M059J (cell line): ENCODE measurements at places on chromosomes 6 and 20.

DNA sequence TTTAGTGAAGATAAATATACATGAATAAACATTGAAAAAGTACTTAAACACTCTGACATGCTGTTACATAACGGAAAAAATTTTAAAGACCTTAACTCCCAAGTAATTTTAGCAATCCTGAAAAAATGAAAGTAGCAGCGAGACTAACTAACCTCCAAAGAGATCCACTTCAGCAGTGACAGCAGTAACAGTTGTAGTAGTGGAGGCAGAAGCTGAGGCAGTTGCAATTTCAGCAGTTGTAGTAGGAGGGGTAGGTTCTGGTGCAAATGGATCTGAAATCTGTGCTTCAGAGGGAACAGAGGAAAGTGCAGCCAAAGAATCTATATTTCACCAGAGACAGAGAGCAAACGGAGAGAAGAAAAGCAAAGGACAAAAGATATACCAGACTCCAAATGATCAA, 88.8 kb downstream of the PRSS35 start:
- no peak for DNase-seq

- DNase-seq, result peak; percentile 100
Observed at GRCh38 chr6:79544939-79545450, 7.8 kb upstream of the LCA5 start.

GRCh38 chr6:33621711-33622388, 728 bp downstream of the ITPR3 start:
- DNase-seq, result peak; percentile 71

DNA sequence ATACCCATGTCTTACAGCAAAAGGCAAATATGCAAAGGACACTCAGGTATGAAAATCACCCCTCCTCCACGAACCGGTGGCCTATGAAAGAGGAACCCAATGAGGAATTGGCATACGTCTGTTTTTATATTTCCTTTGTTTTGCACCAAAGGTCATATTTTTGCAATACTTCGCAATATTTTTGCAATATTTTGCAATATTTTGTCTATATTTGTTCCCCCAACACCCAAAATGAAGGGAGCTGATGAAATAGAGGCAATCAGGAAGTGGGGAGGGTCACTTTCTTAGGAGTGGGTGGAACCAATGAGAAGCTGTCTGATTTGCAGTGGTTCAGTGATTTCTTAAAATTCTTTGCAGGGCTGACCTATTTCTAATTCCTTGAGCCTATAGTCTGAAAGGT, 296.8 kb upstream of the TSHZ2 start:
- no peak for DNase-seq

GRCh38 chr6:36907781-36908180, 22.0 kb downstream of the C6orf89 start:
- DNase-seq, result peak; percentile 98

DNA sequence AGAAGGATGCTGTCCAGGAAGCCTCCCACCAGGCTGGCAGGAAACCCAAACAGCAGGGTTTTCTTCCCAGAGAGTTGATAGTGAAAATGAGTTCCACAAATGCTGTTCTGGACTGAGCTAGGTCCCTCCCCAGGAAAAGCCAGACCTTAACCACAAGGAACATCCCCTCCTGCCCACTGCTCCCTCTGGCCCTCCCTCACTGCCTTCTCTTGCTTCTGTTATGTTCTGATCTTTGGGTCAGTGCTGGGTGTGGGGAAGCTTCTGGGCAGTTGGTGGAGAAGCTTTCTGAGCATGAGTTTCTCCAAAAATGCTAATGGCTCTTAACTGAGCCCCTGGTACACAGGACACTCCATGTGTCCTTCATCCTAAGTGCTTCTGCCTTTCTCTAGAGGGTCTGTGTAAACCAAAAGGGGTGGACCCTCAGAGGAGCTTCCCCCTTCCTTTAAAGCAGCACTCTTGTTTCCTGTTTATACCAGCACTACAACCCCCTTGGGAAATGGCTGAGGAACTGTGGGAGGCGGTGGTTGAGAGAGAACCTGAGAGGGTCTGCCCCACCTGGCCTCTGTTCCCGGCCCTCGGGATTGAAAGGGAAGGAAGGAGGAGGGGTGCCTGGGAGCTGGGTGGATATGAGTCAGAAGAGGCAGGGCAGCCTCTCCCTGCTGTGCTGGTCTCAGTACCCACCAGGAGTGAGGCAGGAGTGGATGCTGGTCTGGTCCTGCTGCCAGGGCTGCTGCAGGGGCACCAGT, 42.0 kb downstream of the CDS2 start:
- peak; percentile 72 for DNase-seq

DNA sequence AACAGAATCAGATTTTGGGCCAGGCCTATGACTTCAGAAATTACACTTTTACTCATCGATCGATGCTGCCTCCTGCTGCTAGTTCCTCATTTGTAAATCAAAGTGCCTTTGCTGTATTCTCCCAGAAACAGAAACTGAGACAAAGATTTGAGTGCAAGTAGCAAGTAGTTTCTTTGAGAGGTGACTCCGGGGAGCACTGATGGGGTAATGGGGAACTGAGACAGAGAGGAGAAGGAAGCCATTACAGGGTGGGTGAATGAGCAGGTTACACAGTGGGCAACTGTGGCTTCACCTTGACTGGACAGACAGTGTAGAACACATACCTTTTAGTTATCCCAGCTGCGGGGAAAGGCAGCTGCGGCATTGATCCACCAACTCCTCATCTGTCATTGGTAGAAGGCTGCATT, 9.7 kb upstream of the CD40 start:
- no peak for DNase-seq

DNA sequence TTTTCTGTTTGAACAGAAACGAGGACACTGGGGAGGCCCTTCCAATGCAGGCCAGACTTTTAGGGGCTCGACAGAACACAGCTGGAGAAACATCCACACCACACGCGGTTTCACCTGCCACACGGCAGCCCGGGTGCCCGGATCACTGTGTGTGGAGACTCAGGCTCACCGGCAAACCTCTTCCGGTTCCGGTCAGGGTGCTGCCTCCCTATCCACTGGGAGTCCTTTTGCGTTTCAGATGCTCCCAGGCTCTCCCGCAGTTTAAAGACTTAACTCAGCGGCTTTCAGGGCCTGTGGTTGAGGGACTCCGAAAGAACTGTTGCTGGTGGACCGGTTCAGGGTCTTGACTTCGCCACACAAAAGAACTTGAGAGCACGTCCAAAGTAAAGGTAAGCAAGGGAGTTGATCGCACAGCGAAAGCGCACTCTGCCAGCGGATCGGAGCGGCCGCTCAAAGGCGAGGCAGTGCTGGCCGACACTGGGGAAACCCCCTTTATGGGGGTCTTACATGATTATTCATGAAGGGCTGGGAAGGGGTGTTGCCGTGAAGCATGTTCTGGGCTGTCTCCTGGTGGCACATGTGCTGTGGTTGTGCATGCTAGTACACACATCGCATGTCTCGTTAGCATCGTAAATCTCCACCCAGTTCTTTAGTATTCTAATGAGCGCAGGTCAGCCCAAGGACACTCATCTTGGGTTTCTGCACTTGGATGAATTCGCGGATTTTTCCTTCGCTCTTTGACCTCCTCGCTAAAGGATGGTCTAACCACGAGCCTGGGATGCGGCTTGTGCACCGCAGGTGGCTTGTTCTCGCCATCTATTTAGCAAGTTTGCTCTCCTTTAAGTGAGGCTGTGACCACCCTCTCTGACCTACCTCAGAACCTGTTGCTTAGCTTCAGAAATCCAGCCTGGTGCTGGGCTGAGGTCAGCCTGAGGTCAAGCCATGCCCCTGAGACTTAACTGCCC, 180.3 kb downstream of the CDH26 start:
- DNase-seq, result no peak

DNA sequence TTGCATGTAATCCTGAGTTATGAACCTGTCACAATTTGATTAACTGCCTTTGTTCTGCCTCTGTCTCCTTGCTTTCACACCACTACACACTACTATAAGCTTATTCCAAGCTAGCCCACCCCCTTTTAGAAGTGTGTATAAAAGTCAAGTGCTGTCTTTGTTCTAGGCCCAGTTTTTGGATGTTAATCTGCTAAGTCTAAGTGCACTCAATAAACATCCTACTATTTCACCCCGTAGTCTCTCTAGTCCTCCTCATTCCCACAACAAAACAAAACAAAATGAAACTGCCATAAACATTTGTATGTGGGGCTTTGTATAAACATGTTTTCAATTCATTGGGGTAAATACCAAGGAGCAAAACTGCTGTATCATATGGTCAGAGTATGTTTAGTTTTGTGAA, 16.1 kb upstream of the SPACA1 start:
- no peak for DNase-seq

DNA sequence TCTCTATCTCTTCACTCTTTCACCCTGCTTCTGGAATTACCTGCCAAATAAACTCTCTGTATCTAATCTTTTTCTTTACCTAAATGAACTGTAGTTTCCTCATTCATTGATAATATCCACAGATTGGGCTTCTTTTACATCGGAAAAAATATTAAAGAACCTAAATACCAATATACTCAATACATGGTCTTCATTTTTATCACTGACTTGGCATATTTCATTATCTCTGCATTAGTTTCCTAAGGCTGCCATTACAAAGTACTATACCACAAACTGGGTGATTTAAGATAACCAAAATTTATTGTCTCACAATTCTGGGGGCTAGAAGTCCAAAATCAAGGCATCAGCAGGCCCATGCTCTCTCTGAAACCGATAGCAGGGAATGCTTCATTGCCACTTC, 411.9 kb upstream of the SPTLC3 start:
- no peak for DNase-seq

DNA sequence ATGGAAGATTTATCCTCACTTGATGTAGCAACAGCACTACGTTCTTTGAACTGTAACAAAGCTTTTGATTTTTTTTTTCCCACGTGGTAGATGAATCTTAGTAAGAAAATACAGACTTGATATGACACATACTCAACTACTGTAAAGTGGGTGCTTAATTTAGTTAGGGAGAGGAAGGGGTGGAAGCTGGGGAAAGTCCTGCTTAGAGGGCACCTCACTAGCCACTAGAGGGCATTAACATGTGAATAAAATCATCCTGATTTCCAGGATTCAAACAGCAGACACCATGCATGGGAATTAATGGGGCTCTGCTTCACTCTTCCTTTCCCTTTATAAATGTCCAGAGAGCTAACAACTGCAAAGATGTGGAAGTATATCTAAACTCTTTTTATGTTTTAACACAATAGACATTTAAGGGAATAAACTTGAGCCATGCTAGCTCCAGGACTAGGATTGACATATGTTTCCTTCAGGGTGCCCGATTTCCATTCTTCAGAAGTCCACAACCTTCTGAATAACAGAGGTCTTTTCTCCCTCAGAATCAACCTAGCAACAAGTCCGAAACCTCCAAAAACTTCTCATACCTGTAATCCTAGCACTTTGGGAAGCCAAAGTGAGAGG, 250.1 kb downstream of the ATXN1 start:
- peak; percentile 56 for DNase-seq

GRCh38 chr6:139743664-139744437, 369.4 kb upstream of the CITED2 start:
- DNase-seq, result peak; percentile 97

GRCh38 chr6:7143476-7143974, 35.8 kb downstream of the RREB1 start:
- no peak for DNase-seq

DNA sequence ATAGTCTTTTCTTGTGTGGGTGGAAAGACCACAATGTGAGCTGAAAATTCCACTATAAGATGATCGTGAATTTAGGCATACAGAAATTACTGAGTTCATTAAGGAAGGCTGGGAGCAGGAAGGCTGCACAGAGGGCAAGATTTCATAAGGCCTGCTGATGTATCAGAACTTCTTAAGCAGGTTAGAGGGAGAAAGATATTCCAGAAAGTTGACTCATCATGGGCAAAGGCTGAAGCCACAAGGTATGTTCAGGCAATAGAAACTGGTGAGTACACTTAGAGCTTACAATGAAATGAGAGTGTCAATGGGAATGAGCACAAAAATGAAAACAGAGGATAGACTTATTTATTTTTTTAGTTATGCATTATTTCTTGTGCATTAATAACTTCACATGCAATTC, 618.6 kb downstream of the CBLN4 start:
- DNase-seq, result peak; percentile 72

DNA sequence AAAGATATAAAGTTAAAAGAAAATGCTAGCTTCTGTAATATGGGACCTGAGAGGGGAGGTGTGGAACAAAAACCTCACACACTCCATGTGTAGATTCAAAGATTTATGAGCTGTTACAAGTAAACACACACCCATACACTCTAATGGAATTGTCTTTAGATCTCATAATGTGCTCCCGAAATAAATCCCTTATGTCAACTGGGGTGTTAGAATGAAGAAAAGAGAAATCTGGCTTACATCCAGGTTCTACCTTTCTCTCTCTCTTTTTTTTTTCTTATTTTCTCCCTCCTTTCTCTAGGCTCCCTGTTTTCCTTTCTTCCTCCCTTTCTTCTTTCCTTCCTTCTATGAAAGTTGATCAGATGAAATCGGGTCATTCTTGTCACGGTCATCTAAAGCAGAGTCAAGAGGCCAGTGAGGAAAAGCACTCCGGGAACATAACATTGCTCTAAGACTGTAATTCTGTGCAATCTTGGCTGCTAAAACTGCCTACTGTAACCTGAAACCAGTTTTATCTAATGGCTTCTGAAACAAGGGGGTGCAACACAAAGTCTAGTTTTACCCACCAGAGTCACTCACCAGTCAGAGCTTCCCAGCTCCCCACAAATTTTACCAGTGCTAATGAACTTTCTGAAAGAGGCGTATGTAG, 68.3 kb upstream of the BTBD3 start:
- DNase-seq, result peak; percentile 80

GRCh38 chr6:42783876-42784642, 2.2 kb downstream of the BICRAL start:
- DNase-seq, result no peak

GRCh38 chr6:91480402-91480801, 893.5 kb upstream of the MAP3K7 start:
- DNase-seq, result no peak

DNA sequence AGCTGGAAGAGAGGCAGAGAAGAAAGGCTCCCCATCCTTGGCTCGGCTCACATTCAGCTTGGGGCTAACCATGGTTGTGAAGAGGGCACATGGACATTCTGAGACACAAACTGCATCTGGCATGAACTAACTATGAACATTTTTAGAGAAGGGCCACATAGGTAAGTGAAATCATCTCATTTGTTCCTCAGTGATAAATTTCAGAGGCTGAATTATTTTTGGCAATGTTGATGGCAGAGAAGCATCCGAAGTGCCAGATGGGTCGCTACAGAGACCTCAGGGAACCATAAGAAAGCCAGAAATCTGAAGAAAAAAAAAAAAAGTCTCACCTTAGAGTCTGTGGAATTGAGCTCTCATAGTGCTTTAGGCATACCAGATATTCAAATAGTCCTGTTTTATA, 49.2 kb upstream of the FABP7 start:
- DNase-seq, result no peak

- no peak for DNase-seq
Observed at GRCh38 chr20:44253528-44253927, 6.4 kb downstream of the GDAP1L1 start.
